ENCODE measurements at places on chromosomes 2 and 18. TPM values are rescaled to one million over a fixed set of nuclear protein-coding genes. Genes with fewer than 3 reads are reported as not detected.

Gene SCN3A
- total RNA-seq = not detected

Gene RAMP1
- 1.5 TPM for total RNA-seq

Gene TCF7L1
- total RNA-seq = 0.14 TPM

DNA sequence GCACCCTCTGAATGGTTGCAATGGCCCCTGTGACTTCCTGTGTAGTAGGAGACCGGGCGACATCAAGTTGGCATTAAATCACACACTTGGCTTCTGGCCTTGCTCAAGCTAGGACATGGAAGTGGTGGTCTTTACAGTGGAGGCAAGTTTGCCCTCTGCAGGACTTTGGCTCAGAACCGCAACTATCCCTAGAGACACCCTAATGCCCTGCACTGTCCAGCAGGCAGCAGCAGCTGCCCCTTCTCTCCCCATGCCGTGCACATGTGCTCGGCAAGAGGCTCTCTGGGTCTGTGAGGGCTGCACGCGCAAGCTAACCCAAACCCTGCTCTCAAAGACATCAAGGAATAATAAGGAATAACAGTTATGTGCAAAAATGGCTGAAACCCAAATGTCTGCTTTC is 106.5 kb downstream of the COL6A3 start:
- no peak for DNase-seq

GRCh38 chr2:236179236-236180075 is 11.3 kb upstream of the GBX2 start:
- DNase-seq = no peak

DNA sequence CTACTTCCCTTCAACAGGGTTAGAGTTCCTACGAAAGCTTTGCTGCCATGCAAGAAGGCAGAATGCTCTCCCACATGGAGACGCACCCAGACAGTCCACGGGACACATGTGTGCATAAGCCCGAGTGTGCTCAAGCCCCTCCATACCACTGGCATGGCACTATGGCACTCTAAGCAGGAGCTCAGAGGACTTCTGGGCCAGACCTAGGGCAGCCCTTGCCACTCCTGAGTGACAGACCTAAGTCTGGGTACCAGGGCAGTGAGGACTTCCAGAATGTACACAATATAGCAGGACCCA is 11.4 kb upstream of the ARID5A start:
- DNase-seq = no peak

DNA sequence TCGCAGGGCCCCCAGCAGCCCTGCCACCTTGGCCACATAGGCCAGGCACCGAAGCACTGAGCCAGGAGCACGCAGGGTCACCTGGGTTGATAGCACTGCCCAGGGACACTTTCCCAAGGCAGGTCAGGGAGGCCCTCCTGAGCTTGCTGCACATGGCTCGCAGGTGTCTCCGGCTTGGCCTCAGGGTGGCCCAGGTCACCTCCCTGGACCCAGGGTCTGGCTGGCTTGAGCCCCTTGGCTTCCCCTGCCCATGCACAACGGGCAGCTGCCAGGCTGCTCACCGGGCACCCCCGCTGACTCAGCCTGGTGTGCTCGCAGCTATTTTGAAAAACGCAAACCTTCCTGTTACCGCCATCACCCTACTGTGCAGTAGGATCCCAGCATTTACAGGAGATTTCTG is 502.3 kb downstream of the EIPR1 start:
- no peak for DNase-seq

- no peak for DNase-seq
Measured at GRCh38 chr2:12194968-12195367, 448.5 kb downstream of the LPIN1 start.

DNA sequence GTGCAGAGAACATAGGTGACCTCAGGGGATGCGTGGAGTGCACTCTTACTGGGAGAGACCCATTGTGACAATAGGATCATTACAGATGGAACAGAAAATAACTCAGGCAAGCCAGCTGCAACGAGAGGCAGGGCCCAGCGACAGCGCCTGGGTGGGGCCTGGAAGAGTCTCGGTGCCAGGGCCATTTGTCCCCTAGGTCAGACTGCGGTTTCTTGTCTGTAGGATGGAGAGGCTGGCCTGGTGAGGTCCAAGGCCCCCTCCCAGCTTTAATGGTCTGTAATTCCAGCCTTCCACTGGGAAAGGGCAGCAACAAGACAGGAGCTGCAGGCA is 208.6 kb upstream of the APCDD1 start:
- no peak for DNase-seq

All from natural killer cell treated with Interleukin-12 subunit alpha and Interleukin-12 subunit beta and Interleukin-15 and Interleukin-18, amount 100 ng/mL, for 72 hours (primary cell).